T-cell (primary cell): ENCODE measurements at places on chromosomes 2 and 18.

- H3K36me3 ChIP-seq = peaks cover 32% of the 10 kb centered on the region
- no peaks in the 10 kb centered on the region for H3K27me3 ChIP-seq
- peak overlapping the region; percentile 16 for H3K27ac ChIP-seq
- peaks cover 9% of the 10 kb centered on the region for H3K4me1 ChIP-seq
These were observed 141.9 kb downstream of the ANKRD44 start for GRCh38 chr2:197168705-197169104.

GRCh38 chr2:128416109-128416785, 97.6 kb upstream of the HS6ST1 start:
- no peak overlapping the region for H3K27ac ChIP-seq
- H3K27me3 ChIP-seq = no peaks in the 10 kb centered on the region
- H3K4me3 ChIP-seq = no peak overlapping the region
- H3K36me3 ChIP-seq = no peaks in the 10 kb centered on the region
- H3K4me1 ChIP-seq = no peaks in the 10 kb centered on the region
- DNase-seq = no peak

GRCh38 chr2:237282568-237283128, 131.3 kb downstream of the COL6A3 start:
- no peak overlapping the region for H3K4me3 ChIP-seq
- no peak overlapping the region for H3K27ac ChIP-seq
- H3K36me3 ChIP-seq = no peaks in the 10 kb centered on the region
- no peaks in the 10 kb centered on the region for H3K4me1 ChIP-seq
- no peaks in the 10 kb centered on the region for H3K27me3 ChIP-seq

- no peak overlapping the region for H3K27ac ChIP-seq
- H3K4me1 ChIP-seq = no peaks in the 10 kb centered on the region
- DNase-seq = no peak
These were observed 56.0 kb downstream of the SH3BP4 start for GRCh38 chr2:235007664-235008457.

DNA sequence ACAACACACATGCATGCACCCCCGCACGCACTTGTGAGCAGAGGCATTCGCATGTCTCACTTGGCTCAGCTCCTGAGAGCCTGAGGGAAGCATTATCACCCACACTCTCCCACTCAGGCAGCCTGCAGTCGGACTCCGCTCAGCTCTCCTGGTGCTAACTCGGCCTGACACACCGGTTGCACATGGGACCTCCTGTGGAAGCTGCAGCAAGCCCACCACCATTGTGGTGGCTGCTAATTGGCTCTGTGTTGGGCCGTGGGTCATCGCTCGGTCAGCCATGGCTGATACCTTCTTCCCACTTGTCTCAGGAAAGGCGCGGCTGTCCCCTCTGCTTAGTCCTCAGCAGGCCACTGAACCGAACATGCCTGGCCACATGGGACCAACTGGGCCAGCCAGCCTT, 13.7 kb upstream of the TEX261 start:
- H3K27me3 ChIP-seq = no peaks in the 10 kb centered on the region
- no peak overlapping the region for H3K27ac ChIP-seq
- DNase-seq = no peak
- H3K4me3 ChIP-seq = no peak overlapping the region
- H3K4me1 ChIP-seq = no peaks in the 10 kb centered on the region

DNA sequence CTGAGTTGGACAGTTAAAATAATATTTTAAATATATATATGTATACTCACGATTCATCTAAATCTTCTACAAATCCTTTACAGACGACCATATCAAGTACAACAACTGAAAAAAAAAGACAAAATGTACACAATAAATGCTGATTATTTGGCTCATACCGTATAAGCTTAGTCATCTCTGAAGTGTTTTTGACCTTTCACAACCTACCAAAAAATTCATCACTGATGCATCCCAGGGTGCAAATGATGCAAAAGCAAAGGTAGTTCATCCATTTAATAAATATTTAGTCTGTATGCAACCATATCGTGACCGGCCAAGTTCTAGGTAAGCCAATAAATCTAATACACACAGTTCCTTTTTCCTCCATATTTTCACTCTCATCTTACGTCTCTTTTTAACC, 1.1 kb downstream of the TMX3 start:
- peaks cover 18% of the 10 kb centered on the region for H3K4me1 ChIP-seq
- peaks cover 31% of the 10 kb centered on the region for H3K36me3 ChIP-seq
- peak overlapping the region; percentile 95 for H3K4me3 ChIP-seq
